Activated naive CD4-positive, alpha-beta T cell treated with anti-CD3 and anti-CD28 coated beads for 36 hours (primary cell): ENCODE measurements at places on chromosomes 2 and 18. TPM values are rescaled to one million over a fixed set of nuclear protein-coding genes. Genes with fewer than 3 reads are reported as not detected.

DNA sequence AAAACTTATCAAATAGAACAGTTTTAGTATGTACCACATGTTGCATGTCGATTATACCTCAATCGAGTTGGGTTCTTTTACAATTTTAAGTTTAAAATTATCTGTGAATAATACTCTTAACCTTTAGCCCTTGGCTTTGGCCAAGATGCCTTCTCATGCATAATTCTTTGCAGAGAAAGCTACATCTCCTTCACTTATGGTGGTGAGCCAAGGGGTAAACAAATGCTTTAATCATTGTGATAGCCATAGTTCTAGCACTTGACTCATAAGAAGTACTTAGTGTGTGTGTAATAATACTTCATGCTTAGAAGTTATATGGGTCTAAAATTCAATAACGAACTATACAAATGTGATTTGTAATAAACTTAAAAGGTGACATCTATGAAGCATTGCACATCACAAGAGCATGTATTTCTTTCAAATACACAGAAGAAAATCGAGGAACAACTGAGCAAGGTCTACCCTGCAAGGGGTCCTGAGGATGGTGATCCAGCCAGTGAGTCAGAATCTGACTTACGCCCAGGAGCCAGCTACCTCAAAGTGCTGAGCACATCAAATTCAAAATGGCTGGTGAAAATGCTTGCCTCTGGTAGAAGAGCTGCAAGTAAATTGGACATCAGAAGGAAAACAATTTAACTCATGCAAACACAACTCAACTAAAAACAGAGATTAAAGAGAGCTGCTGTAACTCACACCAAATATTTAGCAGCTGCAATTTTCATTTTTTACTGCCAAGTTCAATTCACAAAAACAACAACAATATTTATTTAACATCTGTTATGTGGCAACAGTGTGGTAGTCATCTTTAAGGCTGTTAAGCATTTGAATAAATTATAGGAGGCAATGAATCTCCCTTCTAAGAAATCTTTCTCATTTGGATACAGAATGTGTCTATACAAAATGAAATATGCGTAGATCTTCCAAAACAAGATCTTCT is 23.8 kb upstream of the TTC39C start:
- H3K27ac ChIP-seq: no peak overlapping the region
- H3K36me3 ChIP-seq: peaks cover 1% of the 10 kb centered on the region
- no peaks in the 10 kb centered on the region for H3K27me3 ChIP-seq
- H3K4me1 ChIP-seq: peaks cover 66% of the 10 kb centered on the region
- no peak overlapping the region for H3K4me3 ChIP-seq
- no peak for DNase-seq

DNA sequence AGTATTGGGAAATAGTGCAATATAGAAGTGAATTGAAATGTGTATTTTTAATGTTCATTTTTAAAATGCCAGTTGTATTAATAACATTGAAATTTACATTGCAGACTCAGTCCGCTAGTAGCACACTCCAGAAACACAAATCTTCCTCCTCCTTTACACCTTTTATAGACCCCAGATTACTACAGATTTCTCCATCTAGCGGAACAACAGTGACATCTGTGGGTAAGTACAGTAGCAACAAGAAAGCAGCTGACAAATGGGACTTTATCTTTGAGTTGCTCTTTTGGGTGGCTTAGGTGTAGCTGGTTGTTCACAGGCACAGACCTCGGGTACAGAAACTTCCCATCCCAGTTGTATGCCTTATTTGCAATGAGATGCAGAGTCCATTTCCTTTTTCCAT is 118.2 kb upstream of the IL1R2 start:
- no peaks in the 10 kb centered on the region for H3K27me3 ChIP-seq
- no peaks in the 10 kb centered on the region for H3K4me1 ChIP-seq
- H3K36me3 ChIP-seq: peaks cover 42% of the 10 kb centered on the region
- no peak overlapping the region for H3K4me3 ChIP-seq
- DNase-seq: no peak

IL1R1 gene
- 5.7 TPM for total RNA-seq

DNA sequence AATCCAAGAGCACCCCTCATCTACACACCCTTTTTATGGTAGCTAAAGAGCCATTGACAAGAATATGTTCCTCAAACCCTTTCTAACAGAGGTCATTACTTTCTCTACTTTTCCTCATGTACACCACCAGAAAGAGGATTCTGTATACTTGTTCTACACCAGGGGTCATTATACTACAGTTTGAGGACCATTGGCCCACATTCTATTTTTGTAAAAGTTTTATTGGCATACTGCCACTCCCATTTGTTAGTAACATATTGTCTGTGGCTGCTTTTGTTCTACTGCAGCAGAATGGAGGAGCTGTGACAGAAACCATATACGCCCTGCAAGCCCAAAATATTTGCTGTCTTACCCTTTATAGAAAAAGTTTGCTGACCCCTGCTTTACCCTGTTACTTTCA is 14.3 kb downstream of the HTR2B start:
- H3K36me3 ChIP-seq: peaks cover 36% of the 10 kb centered on the region
- H3K27me3 ChIP-seq: no peaks in the 10 kb centered on the region
- no peak overlapping the region for H3K27ac ChIP-seq
- H3K4me1 ChIP-seq: peaks cover 3% of the 10 kb centered on the region

CRYGD gene
- not detected for total RNA-seq

GAL3ST2 gene
- total RNA-seq: not detected

GRCh38 chr2:71516253-71516888 is 63.0 kb downstream of the DYSF start:
- no peak for DNase-seq
- H3K4me3 ChIP-seq: no peak overlapping the region
- H3K27me3 ChIP-seq: no peaks in the 10 kb centered on the region
- H3K36me3 ChIP-seq: no peaks in the 10 kb centered on the region
- no peak overlapping the region for H3K27ac ChIP-seq

POTEJ gene
- not detected for total RNA-seq

TMEM150A gene
- 0.55 TPM for total RNA-seq

KIAA2012 gene
- not detected for total RNA-seq

DNA sequence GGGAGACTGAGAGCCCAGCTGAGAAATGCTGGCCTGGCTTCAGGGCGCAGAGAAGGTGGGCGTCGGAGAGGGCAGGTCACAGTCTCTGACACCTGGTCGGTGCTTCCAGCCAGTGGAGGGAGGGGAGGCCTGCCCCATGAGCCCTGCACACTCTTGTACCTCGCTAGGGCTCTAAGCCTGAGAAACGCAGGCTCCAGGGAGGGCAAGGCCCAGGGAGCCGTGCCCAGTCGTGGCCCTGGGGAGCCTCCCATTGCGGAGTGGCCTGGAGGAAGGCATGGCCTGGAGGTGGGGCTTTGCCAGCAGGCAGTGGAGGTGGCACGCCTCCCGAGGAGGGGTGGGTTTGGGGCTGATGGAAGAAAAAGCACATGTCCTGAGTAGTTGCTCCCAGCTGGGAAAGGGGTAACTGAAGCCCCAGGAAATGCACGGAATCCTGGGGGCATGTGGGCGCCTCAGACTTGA is 39.0 kb downstream of the MTERF4 start:
- no peak for DNase-seq
- H3K27me3 ChIP-seq: no peaks in the 10 kb centered on the region
- no peak overlapping the region for H3K27ac ChIP-seq
- H3K36me3 ChIP-seq: no peaks in the 10 kb centered on the region
- no peak overlapping the region for H3K4me3 ChIP-seq

CSRNP3 gene
- not detected for total RNA-seq

DNA sequence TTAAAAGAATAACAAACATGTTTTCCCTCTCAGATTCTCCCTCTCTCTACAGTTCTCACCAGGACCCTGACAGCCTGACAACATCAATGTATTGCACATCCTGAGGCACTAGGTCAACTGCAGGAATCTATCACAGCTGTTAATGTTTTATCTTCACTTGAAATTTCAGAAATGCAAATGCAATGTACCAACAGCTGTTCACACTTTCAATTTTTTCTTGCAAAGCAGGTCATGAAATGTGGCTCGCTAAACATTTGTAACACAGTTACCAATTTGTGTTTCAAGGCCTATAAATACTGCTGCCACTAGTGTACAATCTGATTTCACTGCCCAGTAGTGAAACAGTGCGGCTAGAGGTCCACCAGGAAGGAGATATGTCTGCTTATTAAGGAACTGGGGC is 147.8 kb downstream of the EXOC6B start:
- H3K36me3 ChIP-seq: peaks cover 4% of the 10 kb centered on the region
- H3K27ac ChIP-seq: no peak overlapping the region
- H3K4me3 ChIP-seq: no peak overlapping the region
- peaks cover 2% of the 10 kb centered on the region for H3K4me1 ChIP-seq

- no peak overlapping the region for H3K27ac ChIP-seq
- no peak overlapping the region for H3K4me3 ChIP-seq
- H3K36me3 ChIP-seq: no peaks in the 10 kb centered on the region
- H3K4me1 ChIP-seq: no peaks in the 10 kb centered on the region
- H3K27me3 ChIP-seq: no peaks in the 10 kb centered on the region
Measured at GRCh38 chr2:52918551-52918950, 849.1 kb upstream of the CHAC2 start.

ALPI gene
- total RNA-seq: not detected

DTNA gene
- total RNA-seq: 0.27 TPM

- H3K4me1 ChIP-seq: peaks cover 57% of the 10 kb centered on the region
- H3K27ac ChIP-seq: peak overlapping the region; percentile 93
- peak overlapping the region; percentile 79 for H3K4me3 ChIP-seq
- no peak for DNase-seq
- H3K36me3 ChIP-seq: peaks cover 2% of the 10 kb centered on the region
Measured at GRCh38 chr2:43194121-43194869, 32.1 kb downstream of the ZFP36L2 start.

DNA sequence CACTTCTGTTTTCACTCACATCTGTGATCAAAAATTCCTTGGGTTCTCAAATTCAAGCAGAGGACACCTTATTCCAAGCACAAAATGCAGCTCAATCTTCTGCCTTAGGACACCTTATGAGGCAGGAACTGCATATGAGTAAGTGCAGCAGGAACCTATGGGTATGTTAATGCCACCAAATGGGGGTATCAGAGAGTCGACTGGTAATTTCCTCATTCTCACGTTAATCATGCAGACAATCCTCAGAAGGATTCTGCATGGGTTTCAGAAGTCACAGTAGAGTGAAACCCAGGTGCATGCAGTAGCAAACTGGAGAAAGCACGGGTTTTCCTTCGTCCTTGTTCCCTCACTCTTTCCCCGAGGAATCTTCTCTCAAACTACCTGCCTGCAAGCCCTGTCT is 452.8 kb downstream of the CBLN2 start:
- peaks cover 2% of the 10 kb centered on the region for H3K27me3 ChIP-seq
- no peak overlapping the region for H3K4me3 ChIP-seq
- H3K4me1 ChIP-seq: peaks cover 2% of the 10 kb centered on the region
- H3K27ac ChIP-seq: no peak overlapping the region
- no peaks in the 10 kb centered on the region for H3K36me3 ChIP-seq

GRCh38 chr18:64238076-64238475 is 89.2 kb upstream of the LINC00305 start:
- no peak for DNase-seq
- no peaks in the 10 kb centered on the region for H3K27me3 ChIP-seq
- no peaks in the 10 kb centered on the region for H3K36me3 ChIP-seq
- H3K4me3 ChIP-seq: no peak overlapping the region
- H3K4me1 ChIP-seq: no peaks in the 10 kb centered on the region

C1GALT1C1L gene
- total RNA-seq: not detected

MC4R gene
- not detected for total RNA-seq

DNA sequence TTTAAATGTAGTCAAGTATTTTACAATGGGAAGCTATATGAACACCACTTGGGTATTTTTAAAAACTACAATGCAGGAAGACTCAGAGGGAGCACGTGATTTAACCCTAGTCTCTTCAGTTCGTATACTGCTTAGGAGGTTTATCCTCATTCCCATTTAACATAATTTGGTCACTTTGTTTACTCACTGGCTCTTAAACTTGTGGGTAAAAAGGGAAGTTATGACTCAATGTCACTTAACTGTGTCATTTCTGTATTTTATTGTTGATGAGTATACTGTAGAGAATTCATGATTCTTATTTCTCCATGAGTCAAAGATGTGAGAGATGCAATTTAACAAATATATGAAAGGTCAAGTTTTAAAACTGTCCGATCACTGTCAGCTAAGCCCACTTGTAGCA is 48.2 kb downstream of the SLC66A3 start:
- H3K36me3 ChIP-seq: peaks cover 8% of the 10 kb centered on the region
- no peak overlapping the region for H3K27ac ChIP-seq
- no peak for DNase-seq

PPP3R1 gene
- 61.3 TPM for total RNA-seq

GRCh38 chr18:2979871-2980790 is 32.8 kb downstream of the LPIN2 start:
- H3K4me1 ChIP-seq: peaks cover 92% of the 10 kb centered on the region
- H3K4me3 ChIP-seq: peak overlapping the region; percentile 70
- H3K27ac ChIP-seq: peak overlapping the region; percentile 92

NDC80 gene
- total RNA-seq: 96.8 TPM

ACMSD gene
- not detected for total RNA-seq

GRCh38 chr2:57111531-57111930 is 927.7 kb downstream of the CCDC85A start:
- no peak overlapping the region for H3K27ac ChIP-seq
- H3K4me3 ChIP-seq: no peak overlapping the region
- H3K27me3 ChIP-seq: no peaks in the 10 kb centered on the region
- no peaks in the 10 kb centered on the region for H3K4me1 ChIP-seq

DNA sequence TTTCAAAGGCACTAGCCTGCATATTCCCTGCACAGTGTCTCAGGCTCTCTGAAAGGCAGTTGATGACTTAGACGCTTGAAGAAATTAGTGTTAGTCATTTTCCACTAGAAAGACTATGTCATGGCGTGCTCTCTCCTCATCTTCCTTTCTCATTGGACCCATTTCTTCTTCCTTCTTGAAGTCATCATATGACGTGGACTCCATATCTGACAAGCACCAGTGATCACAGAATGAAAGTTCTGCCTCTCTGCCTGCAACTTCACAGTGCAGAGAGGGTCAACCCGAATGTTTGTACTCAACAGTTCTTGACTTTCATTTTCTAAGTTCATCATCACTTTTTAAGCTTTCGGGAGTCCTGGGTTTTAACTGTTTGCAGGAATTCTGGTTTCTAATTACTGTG is 63.7 kb upstream of the CYRIA start:
- peaks cover 22% of the 10 kb centered on the region for H3K27me3 ChIP-seq
- no peak for DNase-seq
- no peaks in the 10 kb centered on the region for H3K36me3 ChIP-seq
- no peak overlapping the region for H3K4me3 ChIP-seq
- H3K4me1 ChIP-seq: peaks cover 27% of the 10 kb centered on the region
- no peak overlapping the region for H3K27ac ChIP-seq
